ENCODE measurements at places on chromosomes 4 and X.

DNA sequence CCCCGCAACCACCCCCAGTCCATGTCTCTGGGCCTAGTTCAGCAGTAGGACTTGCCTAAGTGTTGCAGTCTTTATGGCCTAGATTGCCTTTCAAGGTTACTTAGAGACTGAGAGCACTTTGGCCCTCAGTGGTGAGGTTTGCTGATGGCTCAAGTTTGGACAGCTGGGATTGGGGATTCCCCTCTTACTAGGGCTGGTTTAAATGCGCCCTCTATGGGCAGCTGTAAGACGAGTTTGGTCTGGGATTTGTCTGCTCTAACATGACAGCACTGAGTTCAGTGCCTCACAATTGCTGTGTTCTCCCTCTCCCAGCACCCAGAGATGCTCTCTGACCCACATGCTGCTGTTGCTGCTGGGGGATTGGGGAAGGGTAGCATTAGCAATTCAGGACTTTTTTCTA is 23.1 kb downstream of the DACH2 start:
- DNase-seq, result peak; percentile 4

GRCh38 chr4:93658443-93658842 is 170.1 kb upstream of the ATOH1 start:
- DNase-seq, result no peak

DNA sequence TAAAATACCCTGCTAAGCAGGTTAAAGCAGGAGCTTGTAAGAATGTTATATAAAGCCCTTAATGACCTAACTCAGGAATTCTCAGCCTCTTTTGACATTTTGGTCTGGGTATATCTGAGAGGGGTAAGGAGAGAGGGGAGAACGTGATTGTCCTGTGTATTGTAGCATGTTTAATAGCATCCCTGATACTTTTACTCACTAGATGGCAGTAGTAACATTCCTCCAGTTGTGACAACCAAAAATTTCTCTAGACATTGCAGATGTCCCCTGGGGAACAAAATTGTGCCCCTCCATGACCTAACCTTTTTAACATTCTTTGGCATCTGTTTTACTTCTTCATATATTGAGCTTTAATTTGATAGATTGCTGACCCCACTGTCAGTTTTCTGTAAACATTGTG is 17.9 kb downstream of the SMARCA5 start:
- peak; percentile 3 for DNase-seq

GRCh38 chr4:153560908-153561307 is 94.7 kb downstream of the TMEM131L start:
- DNase-seq, result no peak

DNA sequence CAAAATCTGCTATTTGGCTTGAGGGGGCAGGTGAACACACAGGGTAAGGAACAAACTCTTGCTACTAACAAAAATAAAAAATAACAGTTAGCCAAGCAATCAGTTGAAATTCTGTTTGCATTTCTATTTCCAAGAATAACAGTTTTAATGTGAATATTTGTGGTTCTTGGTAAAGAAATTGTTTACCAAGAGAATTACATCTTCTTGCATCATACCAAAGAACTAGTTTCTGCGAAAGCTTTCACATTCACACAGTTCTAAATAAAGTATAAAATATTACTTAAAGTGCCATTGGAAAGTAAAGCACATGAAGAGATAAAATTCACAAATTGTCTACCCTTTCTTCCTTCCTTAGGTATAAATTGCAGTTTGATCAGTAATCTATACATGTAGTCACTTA is 54.4 kb downstream of the KLHL4 start:
- DNase-seq, result no peak

DNA sequence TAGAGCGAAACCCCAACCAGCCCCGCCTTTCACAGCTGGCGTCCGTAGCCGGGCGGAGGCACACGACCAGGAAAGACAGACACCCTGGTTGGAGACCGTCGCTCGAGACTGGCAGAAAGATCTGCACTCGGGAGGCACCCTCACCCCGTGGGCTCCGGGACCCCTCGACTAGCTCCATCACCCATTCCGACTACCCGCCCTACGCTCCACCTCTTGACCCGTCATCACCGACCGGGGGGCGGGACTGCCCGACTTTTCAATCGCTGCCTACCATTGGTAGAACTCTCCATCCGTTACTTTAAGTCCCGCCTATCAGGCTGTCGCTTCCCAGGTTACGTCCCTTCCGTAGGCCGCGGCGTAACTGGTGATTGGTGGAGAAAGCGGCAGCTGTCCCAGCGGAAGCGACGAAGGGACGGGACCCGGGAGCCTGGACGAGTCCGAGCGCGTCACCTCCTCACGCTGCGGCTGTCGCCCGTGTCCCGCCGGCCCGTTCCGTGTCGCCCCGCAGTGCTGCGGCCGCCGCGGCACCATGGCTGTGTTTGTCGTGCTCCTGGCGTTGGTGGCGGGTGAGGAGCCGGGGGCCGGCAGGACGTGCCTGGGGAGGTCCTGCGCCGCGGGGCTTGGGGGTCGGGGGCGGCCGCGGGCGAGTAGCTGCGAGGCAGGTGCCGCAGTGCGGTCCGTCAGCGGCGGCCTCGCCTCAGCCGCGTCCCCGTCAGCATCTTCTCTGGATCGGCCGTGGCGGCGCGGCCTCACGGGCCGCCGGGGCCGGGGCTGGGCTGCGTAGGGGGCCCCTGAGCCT is at the start of gene ATP6AP2:
Gene ATP6AP2, plus strand, starts transcription at position 434 of the 799 bp plus-strand sequence. Its CDS starts 96 bp downstream, at position 530.
- peak; percentile 94 for DNase-seq

DNA sequence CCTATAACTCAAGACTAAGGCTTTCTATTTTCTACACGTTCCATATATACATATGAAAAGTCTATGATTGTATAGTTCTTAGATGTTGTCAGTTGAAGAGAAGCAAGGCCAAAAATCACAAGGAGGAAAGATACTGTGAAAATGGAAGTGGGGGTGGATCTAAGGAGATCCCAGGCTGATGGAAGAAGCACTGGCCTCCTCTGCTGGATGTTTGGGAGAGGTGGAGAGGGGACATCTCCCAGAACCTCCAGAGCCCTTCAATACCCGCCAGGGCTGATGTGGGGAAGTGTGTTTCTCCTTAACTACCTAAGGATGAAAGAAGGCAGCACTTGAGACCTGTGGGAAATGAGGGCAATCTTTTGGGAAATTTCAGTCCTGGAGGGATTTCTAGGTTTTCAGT is 67.4 kb downstream of the RASGEF1B start:
- no peak for DNase-seq
